Stimulated activated CD4-positive, alpha-beta T cell treated with anti-CD3 and anti-CD28 coated beads, Interleukin-15, amount 100 ng/mL, for 1 hour (primary cell): ENCODE measurements at places on chromosomes 1 and 21.

DNA sequence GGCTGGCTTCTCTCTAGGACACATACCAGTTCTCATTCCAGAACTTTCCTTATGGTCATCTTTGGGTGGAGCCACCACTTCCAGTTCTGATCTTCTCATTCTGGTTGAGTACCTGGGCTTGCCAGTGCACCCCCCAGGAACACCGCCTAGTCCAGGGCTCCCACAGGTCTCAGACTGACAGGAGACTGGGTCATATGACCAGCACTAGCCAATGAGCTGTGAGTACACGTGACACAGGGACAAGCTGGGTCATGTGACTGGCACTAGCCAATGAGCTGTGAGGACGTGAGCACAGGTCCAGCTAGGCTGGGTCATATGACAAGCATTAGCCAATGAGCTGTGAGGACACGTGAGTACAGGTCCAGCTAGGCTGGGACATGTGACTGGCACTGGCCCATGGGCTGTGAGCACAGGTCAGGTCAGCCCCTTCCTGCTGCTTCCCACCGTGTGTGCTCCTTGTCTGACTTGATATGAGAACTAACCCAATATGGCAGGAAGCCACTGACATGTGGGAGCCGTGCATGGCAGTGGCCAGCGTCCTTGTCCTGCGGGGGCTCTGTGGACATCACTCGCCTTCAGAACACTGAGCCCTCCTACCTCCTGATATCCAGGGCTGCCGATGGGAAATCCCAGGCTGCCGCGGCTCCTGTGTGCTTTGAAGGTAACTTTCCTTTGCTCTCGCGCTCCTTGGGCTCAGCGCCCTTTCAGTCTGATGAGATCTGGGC lies 22.7 kb downstream of the KRTAP10-1 start:
- no peak for DNase-seq

DNA sequence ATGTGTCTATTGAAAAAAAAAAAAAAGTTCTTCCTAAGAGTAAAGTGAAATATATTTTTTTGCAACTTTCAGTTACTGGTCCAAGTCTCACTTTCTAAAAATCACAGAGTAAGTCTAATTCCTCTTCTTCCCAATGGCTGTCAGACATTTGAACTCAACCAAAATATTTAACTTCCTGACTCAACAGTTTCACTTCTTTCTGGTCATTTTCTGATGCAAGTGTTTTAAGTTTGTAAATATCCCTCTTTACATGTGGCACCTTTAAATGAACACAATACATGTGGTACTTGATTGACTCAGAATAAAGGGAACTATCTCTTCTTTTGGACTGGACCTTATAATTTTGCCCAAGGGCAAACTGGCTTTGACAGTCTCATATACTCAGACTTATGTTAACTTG lies 76.7 kb downstream of the ASH1L start:
- no peak for DNase-seq

GRCh38 chr1:109959974-109960744 lies 24.4 kb upstream of the AHCYL1 start:
- no peak for DNase-seq

GRCh38 chr21:46089285-46089684 lies 8.6 kb upstream of the COL6A2 start:
- no peak for DNase-seq

GRCh38 chr1:165675794-165676193 lies 22.6 kb downstream of the ALDH9A1 start:
- no peak for DNase-seq

DNA sequence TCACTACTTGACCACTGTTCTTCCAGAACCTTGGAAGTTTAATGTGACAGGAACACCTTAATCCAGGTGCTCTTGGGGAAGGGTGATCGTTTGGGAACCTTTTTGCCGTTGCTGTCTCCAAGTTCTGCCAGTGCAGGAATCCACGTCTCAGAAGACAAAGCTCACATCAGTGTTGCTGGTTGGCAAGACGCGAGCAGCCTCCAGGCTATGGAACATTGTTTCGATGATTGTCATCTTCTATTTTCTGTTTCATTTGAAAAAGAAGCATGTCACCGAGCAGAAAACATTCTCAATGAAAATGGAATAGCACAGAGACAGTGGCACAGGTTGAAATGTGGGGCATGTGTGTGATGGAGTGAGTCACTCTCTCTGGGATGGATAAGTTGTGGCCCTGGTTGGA lies 11.7 kb downstream of the STUM start:
- no peak for DNase-seq

- no peak for DNase-seq
Observed at GRCh38 chr1:22114083-22115012, 28.5 kb downstream of the WNT4 start.

DNA sequence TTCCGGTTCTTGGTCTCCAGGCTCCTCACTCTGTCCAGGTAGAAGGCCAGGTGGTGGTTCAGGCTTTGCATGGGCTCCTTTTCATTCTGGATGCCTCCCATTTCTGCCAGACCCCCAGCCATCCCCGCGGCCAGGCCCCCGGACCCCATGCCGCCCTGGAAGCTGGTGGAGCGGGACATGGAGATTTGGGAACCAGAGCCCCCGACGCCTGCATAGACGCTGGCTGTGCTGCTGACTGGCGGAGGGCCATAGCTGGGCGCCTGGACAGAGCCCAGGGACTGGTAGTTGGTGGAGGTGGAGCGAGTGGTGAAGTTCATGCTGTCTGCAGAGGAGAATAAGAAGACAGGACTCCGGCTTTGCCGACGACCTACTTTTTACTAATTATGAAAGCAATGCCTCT lies 7.1 kb upstream of the SHCBP1L start:
- DNase-seq, result no peak

DNA sequence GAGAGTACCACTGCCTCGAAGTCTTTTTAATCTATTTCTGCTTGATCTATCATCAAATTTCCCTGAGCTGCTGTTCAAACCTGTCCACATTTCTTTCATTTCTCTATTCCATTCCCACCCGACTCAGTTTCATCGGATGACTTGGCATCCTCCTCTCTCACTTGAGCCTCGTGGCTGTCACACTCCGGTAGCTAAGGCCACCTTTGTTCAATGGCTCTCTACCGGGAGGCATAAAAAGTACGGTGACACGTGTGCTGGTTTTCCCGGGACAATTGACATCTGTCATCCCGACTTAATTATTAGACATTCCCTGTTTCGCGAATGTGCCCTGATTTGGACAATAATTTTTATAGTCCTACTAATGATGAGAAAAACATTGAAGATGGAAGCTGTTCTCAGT lies 22.6 kb downstream of the MIS18A start:
- no peak for DNase-seq

DNA sequence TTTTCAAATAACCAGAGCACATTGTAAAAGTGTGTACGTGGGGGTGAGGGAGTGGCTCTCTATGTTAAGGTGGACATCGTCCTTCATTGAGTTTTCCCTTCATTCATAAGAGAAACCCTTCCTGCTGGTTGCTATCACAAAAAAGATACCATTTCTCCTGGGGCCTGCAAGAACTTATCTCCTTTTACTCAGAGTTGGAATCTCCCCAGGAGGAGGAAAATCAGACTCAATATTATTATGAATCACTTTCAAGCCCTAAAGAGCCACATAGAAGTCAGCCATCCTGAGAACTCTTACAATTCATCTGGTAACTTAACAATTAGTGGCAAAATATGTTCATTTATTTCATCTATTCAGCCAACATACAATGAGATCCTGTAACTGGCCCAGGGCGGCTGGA lies 27.1 kb upstream of the TGFBR3 start:
- DNase-seq, result no peak

- DNase-seq, result no peak
Observed at GRCh38 chr1:184919892-184920291, 54.4 kb downstream of the NIBAN1 start.

- no peak for DNase-seq
Observed at GRCh38 chr1:112998592-112999235, 42.7 kb upstream of the SLC16A1 start.

GRCh38 chr1:39852876-39853275 lies 30.4 kb downstream of the TRIT1 start:
- DNase-seq, result no peak

DNA sequence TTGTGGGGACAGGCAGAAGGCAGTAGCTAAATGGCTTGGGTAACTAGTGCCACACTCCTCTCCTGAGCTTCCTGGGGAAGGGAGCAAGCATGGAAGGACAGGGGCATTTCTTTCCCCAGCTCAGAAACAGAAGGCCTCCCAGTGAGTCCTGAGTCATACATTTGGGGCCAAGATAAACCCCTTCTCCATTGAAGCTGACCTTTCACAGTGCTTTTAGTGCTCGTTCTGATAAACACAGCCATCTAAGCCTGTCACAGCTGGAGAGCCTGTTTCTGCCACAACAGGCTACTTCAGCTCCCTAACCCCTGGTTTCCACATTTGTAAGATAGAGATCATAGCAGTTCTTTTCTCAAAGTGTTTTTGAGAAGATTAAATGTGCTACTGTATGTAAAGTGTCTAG lies 374.0 kb downstream of the LMX1A start:
- no peak for DNase-seq

GRCh38 chr21:26820509-26820908 lies 24.7 kb downstream of the ADAMTS1 start:
- no peak for DNase-seq

- no peak for DNase-seq
Observed at GRCh38 chr21:21463456-21463855, 465.2 kb downstream of the NCAM2 start.

DNA sequence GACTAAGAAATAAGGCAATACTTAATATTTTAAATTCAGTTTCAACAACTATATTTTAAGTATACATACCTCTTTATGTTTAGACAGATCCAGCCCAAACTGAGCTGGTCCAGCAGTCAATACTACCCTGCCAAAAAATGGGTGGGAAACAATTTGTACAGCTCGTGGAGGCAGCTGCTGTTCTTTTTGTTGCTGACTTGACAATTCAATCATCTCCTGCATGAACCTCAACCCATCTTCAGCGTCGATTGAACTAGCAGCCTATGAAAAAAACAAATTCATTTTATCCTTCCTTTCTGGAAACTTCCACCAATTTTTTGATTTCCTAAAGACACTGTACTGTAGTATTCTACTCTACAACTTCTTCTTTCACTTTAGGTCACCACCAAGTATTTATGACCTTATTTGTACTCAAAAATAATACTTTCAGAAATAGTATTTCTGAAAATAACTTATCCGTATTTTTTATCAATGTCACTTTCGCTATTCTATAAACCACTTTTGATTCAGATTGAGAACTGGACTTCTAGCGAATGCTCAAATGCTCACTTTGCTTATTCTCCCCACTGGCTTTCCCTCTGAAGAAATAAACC lies 46.5 kb downstream of the EDEM3 start:
- DNase-seq, result no peak

GRCh38 chr1:84700070-84700469 lies 9.8 kb upstream of the SSX2IP start:
- no peak for DNase-seq

DNA sequence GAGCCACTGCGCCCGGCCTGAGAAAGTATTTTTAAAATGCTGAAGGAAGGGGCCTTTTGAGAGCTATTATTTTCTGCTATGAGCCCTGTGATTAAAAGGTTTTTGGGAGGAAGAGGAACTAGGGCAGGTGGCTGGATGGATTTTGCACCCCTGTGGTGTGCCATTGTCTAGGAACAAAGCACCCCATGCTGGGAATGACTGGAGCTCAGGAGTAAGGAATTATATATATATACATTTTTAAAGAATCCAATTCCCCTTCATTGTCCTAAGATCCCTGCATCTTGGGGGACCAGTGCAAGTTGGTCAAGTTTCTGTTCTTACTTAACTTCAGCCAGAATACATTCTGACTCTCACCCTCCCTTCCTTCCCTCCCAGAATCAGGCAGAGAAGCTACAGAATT lies 91.6 kb downstream of the ZNF648 start:
- DNase-seq, result no peak

GRCh38 chr1:41515131-41515678 lies 30.7 kb upstream of the EDN2 start:
- DNase-seq, result no peak

GRCh38 chr1:21665711-21666575 lies 3.2 kb downstream of the RAP1GAP start:
- no peak for DNase-seq

- DNase-seq, result no peak
Observed at GRCh38 chr1:112188611-112189010, 199.1 kb upstream of the KCND3 start.

GRCh38 chr1:233569636-233570035 lies 44.3 kb upstream of the KCNK1 start:
- no peak for DNase-seq

- no peak for DNase-seq
Observed at GRCh38 chr1:164781972-164782371, 223.0 kb downstream of the PBX1 start.

DNA sequence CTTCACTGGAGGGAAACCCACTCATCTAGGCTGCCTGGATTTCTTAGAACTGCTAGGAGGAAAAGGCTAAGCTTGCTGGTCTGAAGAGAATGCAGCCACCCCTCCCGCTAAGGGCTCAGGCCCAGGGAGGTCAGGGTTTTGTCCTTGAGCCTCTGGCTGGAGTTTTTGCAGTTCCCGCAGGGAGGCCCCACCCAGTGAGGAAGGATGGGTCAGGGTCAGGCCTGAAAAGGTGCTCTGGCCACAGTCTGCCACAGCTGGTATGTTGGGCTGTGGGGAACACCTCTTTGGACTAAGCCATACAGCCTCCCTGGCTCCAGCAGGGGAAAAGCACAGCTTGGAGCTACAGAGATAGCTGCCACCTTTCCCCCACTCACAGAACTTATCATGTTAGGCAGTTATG lies 71.4 kb upstream of the PAPPA2 start:
- no peak for DNase-seq

DNA sequence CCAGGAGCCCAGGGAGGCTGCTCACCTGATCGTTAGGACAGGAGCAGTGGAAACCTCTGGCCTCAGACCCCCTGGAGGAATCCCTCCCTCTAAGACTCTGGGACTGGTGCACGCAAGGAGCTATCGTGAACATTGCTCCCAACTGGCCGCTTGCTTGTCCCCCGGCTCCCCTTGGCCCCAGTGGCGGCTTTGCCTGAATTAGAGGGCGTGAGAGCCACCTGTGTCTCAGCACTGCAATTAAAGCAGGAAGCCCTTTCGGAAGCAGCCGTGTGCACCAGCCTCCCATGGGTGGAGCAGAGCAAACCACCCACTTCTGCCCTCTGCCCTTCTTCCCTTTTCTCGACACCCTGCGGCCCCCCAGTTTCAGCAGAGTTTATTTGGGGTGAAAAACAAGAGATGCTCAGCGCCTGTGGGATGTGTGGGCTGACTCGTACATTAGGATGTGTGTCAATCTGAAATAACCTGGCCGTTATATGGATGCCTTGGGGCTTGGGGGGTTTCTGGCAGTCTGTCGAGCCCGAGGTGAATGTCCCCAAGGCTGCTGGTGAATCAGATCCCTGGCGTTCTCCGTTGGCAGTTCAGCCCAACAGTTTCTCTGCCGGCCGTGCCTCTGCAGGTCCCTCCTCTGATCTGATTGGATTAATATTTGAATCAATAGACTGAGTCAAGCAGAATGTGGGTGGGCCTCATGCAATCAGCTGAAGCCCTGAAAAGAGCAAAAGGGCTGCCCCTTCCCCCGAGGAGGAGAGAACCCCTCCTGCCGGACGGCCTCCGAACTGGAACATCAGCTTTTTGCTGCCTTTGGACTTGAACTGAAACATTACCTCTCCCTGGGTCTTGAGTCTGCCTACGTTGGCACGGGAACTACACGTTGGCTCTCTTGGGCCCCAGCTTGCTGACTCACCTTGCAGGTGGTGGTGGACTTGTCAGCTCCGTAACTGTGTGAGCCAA lies 7.3 kb upstream of the UMODL1 start:
- no peak for DNase-seq
